ENCODE measurements at places on chromosomes 7 and 10.

GRCh38 chr10:128461991-128462390, 335.8 kb upstream of the MKI67 start:
- no peak for DNase-seq

GRCh38 chr7:65509368-65510186, 135.9 kb downstream of the ZNF92 start:
- DNase-seq = peak; percentile 47

DNA sequence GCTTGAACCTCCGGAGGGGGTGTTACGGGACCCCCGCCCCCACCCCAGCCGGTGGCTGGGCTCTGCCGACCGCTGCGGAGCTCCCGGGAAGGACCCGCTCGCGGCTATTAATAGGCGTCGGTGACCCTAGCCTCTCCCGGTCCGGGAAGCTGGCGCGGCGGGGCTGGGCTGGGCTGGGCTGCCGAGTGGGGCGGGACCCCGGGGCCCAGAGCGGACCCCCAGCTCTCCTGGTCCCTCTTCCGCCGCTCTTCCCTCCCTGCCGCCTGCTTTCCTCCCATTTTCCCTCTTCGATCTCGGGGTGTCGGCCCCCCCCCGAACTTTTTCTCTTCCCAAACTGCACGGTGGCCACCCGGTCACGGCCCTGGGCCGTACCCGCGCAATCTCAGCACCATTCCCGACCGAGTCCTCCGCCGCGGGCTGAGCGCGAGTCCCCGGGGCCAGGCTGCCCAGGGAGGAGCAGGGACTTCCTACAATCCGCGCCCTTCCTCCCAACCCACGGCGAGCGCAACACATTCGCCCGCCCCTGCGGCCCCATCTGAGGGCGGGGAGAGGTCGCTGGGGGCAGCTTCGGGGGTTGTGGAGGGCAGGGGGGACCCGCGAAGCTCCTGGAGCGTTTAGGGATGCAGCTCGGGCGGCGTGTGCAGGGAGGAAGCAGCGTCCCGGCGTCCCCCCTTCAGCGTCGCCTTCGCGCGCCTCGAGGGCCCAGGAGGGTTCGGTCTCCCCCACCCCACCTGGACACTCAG, 3.1 kb upstream of the ELFN1 start:
- peak; percentile 36 for DNase-seq

DNA sequence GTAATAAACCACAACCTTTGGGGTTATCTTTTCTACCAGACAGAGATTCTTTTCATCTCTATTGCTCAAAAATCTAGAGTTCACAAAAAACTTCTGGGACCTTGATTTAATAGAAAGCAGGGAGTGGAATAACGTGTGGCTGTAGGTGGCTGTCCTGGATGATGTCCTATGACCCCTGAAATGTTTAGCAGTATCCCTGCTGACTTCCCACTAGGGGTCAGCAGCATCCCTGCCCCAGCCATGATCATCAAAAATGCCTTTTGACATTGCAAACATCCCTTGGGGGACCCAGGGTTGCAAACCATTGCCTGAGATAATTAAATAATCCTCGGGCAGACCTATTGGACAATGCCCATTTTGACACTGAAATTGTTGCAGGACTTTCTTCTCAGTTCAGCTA, 177.1 kb downstream of the USP6NL start:
- no peak for DNase-seq

DNA sequence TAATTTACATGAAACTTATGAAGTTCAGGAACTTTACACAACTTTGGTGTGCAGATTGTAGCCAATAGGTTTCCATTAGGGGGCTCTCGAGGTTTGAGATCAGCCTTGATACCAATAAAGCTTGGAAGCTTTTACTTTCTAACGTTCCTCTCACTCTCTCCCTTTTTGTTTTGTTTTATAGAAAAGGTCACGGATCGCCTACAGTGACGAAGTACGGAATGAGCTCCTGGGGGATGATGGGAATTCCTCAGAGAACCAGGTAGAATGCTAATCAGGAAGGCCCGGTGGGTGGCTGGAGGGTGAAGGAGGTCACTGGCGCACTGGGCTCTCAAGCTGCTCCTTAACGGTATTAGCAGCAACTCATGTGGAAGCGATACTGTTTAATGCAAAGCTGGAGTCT, 79.9 kb downstream of the VTI1A start:
- DNase-seq = no peak

- DNase-seq = no peak
Observed at GRCh38 chr7:103710247-103710646, 264.2 kb upstream of the SLC26A5 start.

DNA sequence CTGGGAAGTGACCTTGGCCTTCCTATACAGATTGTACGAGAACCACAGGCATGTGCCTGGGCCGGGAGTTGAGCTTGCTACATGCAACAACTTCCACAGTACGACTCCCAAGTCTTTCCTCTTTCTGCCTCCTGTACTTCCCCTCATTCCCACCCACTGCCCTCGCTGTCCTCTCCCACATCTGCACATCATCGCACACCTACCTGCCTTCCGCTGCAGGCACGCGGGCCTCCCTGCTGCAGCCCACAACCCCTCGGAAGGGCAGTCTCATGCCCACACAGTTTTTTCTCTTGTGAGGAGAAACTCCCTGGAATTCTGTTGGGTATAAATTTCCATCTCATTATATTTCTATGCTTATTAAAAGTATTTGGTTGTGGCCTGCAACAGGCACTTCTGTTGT, 117.2 kb downstream of the ACTR3B start:
- DNase-seq = no peak

GRCh38 chr7:84389242-84389641, 194.7 kb upstream of the SEMA3A start:
- DNase-seq = no peak
